H4 (cell line): ENCODE measurements at places on chromosomes 1 and 21.

GRCh38 chr1:62103846-62104245, 90.8 kb upstream of the L1TD1 start:
- no peak for DNase-seq

GRCh38 chr1:248613742-248614141, 16.2 kb upstream of the OR2T10 start:
- DNase-seq: no peak

GRCh38 chr1:75720325-75720724, 4.2 kb upstream of the ACADM start:
- DNase-seq: no peak

GRCh38 chr1:221514806-221515205, 227.1 kb downstream of the DUSP10 start:
- no peak for DNase-seq
